Nucleus accumbens (tissue), 56 donors: ENCODE measurements at places on chromosomes 2 and 18.

DNA sequence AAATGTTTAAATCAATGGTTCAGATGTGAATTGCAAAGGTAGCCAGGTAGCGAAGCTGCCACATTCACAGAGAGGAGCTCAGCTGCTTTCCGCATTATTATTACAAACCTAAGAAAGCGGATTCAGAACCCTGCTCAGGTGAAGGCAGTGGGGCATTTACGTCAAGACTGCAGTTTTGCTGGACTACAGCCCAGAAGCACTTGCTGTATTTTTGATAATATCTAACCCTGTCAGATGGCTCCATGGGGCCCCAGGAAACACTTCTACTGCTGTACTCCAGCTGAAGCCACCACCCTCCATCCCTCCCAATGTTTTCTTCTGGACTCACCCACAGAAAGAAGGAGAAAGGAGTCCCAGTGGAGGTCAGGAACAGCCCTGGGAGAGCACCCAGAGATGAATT, 96.9 kb downstream of the TPO start:
- no peak for DNase-seq

GRCh38 chr2:100071335-100072043, 70.9 kb downstream of the AFF3 start:
- no peak for DNase-seq

DNA sequence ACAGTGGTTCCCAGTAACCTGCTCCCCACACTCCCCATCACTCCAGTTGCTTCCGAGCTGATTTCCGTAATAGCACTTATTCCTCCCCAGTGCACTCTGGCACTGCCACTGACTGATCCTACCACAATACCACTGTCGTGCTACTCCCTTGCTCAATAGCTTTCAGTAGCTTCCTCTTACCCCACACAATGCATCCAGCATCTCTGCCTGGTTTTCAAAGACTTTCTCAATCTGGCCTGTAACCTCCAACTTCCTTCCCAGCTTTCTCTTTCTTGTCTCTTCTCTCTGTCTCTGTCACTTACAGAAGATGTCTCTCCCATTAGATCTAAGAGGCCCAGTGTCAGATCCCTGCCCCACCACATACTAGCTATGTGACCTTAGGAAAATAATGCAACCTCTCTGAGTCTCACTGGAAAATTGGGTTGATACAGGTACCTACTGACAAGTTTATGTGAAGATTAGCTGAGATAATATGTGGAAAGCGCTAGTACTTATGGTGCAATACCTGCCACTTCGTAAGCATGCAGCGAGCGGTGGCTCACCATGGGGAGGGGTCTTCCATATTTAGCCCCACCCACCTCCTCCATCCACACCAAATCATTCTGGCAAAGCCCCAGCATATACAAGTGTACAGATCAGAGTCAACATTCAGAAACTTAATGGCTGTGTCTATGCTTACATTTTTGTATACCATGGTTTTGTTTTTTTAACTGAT, 36.7 kb downstream of the SFXN5 start:
- no peak for DNase-seq

- no peak for DNase-seq
Observed at GRCh38 chr18:12087471-12088025, 6.1 kb upstream of the ANKRD62 start.

GRCh38 chr2:162085090-162085891, 11.3 kb upstream of the DPP4 start:
- DNase-seq = no peak

DNA sequence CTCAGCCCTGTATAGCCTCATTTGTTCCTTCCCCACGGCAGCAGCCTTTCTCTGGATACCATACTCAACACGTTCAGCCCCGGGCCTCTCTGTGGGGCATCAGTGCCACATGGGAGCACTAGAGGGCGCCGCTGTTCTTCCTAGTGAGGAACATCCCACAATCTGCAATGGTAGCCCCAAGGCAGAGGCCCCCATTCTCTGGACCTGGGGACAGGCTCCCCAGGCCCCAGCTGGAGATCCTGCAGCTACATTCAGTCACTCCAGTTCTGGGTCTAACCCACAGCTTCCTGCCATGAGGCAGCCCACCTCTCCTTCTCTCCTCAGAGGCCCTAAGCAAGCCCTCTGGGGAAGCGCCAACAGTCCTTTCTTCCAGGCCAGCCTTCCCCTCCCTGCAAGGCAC, 14.2 kb upstream of the SFXN5 start:
- peak; percentile 61 for DNase-seq
